ENCODE measurements at places on chromosomes 4 and X.

DNA sequence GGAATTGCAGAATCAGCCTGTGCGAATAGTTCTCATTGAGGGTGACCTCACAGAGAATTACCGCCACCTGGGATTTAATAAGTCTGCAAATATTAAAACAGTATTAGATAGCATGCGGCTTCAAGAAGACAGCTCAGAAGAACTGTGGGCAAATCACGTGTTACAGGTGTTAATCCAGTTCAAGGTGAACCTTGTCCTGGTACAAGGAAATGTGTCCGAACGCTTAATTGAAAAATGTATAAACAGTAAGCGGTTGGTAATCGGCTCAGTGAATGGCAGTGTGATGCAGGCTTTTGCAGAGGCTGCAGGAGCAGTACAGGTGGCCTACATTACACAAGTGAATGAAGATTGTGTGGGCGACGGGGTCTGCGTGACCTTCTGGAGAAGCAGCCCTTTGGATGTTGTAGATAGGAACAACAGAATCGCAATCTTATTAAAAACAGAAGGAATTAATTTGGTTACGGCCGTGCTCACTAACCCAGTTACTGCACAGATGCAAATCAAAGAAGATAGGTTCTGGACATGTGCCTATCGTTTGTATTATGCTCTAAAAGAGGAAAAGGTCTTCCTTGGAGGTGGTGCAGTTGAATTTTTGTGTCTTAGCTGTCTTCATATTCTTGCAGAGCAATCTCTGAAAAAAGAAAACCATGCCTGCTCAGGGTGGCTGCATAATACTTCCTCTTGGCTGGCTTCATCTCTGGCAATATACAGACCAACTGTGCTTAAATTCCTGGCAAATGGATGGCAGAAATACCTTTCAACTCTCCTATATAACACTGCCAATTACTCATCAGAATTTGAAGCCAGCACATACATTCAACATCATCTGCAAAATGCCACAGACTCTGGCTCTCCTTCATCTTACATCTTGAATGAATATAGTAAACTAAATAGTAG lies 10.7 kb downstream of the BBS12 start:
- DNase-seq = no peak

GRCh38 chr4:169009286-169010124 lies 550 bp downstream of the CBR4 start:
- DNase-seq = peak; percentile 27

DNA sequence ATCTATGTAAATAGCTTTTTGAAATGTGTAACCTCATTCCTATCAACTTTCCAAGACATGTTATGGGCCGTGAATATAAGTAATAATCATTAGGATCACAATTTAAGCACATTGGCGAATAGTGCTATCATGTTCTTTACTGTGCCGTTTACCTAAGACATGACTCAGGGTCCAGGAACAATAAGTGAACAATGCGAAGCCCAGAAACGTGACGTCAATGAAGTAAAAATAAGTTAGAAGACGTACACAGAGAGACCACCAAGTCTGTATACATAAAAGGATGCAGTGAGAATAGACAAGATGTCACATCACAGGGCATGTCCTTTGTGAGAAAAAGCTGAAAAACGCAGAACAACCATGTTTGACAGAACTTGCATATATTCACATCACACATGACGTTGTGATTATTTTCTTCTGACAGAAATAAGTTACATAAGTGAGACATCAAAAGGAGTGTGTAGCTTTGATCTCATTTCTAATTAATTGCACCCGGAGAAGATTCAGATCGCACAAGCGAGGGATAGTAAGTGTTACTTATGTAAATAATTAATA lies 49.4 kb upstream of the FAT1 start:
- no peak for DNase-seq

- no peak for DNase-seq
These were observed 4.3 kb downstream of the TMPRSS11E start for GRCh38 chr4:68451246-68452211.

DNA sequence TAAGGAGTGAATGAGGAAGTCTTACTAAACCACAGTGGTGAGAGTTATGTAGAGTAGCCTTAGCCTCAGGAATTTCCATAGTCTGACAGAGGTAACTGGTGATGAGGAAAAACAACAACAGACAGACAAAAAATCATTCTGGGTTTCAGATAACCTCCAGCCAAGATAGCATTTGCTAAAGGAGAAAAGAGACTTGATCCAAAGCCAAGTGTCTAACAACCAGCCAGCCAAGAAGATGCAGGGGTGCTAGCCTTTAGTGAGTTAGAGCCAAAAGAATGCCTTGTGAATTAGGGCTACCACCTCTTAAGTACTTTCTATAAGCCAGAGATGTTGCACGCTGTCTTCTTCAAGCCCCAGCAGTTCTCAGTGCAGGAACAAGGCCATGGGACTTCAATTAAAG lies 478.0 kb upstream of the CPEB2 start:
- no peak for DNase-seq

GRCh38 chr4:121034017-121034416 lies 38.3 kb downstream of the NDNF start:
- DNase-seq = no peak

DNA sequence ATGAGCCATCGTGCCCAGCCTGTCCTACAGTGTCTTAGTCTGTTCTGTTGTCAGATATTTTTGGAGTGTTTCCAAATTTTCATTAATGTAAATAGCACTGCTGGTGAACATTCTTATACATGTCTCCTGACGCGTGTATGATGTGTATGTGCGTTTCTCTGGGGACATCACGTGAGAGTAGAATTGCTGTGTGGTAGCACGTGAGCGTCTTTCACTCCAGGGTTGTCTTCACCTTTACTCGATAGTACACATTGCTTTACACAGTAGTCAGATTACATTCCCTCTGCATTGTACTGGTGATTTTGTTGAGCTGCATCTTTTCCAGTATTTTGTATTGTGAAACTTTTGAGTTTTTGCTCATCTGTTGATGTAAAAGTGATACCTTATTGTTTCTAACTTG lies 60.0 kb downstream of the ARHGAP10 start:
- DNase-seq = no peak

- DNase-seq = no peak
These were observed 15.9 kb downstream of the NSD2 start for GRCh38 chr4:1887052-1887451.

DNA sequence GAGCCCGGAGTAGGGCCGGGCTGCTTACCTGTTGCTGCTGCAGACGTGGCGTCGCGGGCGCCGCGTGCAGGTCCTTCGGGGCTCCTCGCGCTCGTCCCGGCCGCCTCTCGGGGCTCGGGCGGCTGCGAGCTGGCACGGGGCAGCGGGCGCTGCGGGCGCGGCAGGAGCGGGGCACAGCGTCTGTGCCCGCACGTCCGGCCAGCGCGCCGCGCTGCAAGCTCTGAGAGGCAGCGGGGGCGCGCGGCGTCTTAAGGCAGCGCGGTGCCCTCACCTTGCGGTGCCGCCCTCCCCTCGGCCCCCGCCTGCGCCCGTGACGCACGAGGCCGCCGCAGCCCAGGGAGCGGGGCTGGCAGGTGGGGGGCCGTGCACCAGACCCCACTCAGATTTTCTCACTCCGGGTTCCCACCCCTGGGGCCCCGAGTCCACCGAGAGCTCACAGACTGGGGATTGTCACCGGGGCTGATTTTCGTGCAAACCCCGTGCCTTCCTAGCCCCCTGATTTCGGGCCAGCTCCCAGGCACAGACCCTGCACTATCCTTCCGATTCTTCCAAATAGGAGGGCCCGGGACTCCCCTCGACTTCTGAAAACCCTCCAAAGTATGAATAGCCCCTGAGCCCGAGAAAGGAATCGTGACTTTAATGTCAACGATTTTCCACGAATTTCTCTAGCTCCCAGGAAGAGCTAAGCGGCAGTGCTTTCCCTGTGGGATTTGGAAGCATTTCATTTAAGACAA lies at the start of gene GPR101:
TSS of gene GPR101 (minus strand) at position 222 of the 734 bp plus-strand sequence. CDS start 2,321 bp downstream, outside the sequence.
- no peak for DNase-seq

DNA sequence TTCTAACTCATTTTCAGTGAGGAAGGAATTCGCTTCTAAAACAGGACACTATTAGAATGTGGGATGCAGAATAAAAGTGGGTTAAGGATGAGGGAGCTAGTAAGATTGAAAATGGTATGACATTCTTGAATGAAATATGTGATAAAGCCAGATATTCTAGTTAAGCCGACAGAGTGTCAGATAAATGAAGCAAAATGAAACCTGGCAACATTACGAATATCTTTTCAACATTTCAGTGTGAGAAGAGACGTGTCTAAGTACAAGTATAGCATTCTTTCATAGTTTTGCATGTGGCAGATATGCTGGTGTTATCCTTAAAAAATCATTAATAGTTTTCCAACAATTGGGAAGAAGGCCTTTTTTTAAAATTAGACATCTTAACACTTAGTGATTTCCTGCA lies 1101.4 kb downstream of the RPA4 start:
- no peak for DNase-seq

- no peak for DNase-seq
These were observed 9.7 kb downstream of the SMPX start for GRCh38 chrX:21748235-21748634.

- DNase-seq = no peak
These were observed 215.0 kb downstream of the IL15 start for GRCh38 chr4:141851246-141851891.
